ENCODE measurements at places on chromosomes 3 and 15.

- no peak for DNase-seq
These were observed 23.6 kb downstream of the XYLB start for GRCh38 chr3:38370149-38370548.

DNA sequence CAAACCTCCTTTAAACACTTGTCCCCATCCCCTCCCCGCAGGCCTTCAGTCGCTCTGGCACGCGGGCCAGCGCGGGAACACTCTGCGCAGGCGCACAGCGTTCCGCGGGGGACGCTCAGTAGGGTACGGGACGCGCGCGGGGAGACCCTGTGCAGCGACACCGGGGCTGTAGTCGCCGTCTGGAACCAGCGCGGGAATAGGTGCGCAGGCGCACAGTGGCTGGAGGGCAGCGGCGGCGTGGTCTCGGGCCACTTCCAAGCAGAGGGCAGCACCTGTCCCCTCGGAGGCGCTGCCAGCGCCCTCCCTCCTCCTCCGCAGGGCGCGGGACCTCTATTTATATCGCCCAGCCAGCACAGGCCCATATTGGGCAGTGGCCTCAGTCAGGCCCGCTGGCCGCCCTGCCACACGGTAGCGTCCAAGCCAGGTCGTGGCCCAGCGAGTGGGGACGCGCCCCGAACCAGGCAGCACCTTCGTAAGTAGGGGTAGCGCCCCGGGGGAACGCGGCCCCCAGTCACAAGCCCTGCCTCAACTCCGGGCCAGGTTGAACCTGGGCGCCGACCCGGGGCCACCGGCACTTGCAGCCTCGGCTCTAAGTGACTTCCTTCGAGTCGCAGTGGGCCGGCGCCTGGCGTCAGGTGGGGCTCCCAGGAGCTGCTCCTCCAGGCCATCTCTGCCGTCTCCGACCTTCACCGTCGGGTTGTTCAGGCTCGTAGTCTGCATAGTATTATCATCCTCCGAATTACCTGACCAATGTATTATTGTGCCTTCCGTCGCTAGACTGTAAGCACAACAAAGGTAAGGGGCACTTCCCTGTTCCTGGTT, at the start of gene KBTBD12:
Gene KBTBD12 (plus strand): TSS at position 118 of the 822 bp plus-strand sequence. CDS start 7,830 bp downstream, outside the sequence.
- no peak for DNase-seq

GRCh38 chr3:176785171-176785570, 412.1 kb downstream of the TBL1XR1 start:
- DNase-seq = no peak

DNA sequence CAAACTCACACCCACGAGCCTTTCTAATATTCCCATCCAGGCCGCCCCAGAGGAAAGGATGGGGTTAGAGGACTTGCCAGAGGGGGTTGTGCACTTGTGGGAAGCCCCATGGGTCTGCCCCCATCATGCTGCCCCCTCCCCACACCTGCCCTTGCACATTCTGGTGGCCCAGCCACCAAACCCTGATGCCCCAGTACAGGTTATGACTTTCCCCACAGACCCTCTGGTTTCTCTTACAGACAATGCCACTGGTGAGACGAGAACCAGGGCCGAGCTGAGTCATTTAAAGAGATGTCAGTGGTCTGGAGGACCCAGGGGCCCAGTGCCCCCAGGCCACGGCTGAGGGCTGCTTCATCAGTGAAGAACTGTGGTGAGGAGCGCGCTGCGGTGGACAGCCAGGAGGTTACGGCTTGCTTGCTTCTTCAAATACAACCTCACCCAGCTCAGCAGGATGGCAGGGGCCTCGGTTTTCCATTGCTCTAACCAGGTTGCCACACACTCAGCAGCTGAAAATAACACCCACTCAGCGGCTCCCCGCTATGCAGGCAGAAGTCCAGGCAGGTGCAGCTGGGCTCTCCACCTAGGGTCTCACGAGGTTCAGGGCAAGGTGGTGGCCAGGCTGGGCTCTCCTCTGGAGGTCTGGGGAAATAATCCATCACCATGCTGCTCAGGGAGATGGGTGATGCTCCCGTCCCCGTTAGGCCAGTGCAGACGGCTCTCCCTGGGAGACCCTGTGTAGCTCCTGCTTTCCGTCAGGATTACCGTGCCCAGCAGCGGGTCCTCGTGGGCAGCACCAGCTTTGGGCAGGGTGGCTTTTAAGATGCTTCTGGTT, 13.8 kb upstream of the SNRPA1 start:
- DNase-seq = no peak

- no peak for DNase-seq
These were observed 948.0 kb downstream of the NAALADL2 start for GRCh38 chr3:175807175-175807574.

GRCh38 chr3:160052385-160053047, 63.9 kb downstream of the IL12A start:
- DNase-seq = no peak

GRCh38 chr3:114362815-114363214, 69.0 kb downstream of the TIGIT start:
- no peak for DNase-seq
